Esophagus mucosa (tissue), 1 donor: ENCODE measurements at places on chromosomes 4 and X. TPM values are rescaled to one million over a fixed set of nuclear protein-coding genes. Genes with fewer than 3 reads are reported as not detected.

- no peak for ATAC-seq
These were observed 116.0 kb upstream of the LRPAP1 start for GRCh38 chr4:3648195-3648594.

Gene SMPX
- total RNA-seq, result not detected

Gene CT47B1
- total RNA-seq, result not detected

Gene IBSP
- total RNA-seq, result not detected

Gene ADH1C
- total RNA-seq, result 0.64 TPM

DNA sequence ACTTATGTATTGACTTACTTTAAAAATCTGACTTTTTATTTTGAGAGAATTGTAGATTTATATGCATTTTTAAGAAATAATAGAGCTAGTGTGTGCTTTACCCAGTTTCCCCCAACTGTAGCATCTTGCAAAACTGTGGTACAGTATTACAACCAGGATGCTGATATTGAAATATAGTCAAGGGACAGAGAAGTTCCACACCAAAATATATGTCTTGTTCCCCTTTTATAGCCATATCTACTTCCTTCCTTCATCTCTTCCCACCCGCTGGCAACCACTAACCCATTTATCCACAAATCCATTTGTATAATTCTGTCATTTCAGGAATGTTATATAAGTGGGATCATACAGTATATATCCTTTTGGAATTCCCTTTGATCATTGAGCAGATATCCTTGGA, 16.8 kb downstream of the KDM6A start:
- no peak for ATAC-seq

Gene TAF7L
- total RNA-seq, result 0.12 TPM

Gene ALAS2
- total RNA-seq, result not detected

Gene NPY2R
- not detected for total RNA-seq

DNA sequence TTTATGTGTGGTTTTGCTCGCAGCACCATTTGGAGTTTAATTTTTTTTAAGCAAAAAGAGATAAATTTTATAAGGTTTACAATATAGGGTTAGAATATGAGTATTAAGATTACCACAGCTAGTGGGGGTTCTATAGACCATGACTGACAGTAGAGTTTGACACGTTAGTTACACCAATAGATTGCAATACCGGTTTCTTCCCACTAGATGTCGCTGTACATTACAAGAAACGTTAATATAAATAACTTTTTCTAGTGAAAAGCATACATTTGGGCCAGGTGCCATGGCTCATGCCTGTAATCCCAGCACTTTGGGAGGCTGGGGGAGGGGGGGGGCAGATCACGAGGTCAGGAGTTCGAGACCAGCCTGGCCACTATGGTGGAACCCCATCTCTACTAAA, 433.6 kb downstream of the MAGEB5 start:
- no peak for ATAC-seq

- ATAC-seq, result peak; percentile 60
These were observed 219.8 kb downstream of the ZNF674 start for GRCh38 chrX:46325312-46325877.

DNA sequence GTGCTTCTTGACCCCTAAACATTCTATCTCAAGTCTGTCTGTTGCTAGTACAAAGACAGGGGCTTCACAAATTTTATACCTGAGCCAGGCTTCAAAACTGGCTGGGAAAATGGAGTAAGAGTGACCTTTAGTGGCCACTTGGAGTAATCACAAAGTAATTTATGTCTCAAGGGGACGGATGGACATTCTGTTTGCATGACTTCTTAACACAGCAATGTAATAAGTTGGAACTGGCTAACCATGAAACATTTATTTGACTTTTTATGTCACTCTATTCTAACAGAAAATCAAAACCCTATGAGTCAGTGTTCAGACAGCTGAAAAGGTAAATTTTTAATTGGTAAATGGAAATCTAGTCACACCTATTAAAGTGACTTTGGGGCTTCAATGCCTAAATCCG, 600.6 kb downstream of the ANKRD50 start:
- ATAC-seq, result peak; percentile 46

- ATAC-seq, result peak; percentile 88
These were observed 440.7 kb downstream of the IL15 start for GRCh38 chr4:142077048-142077447.

- no peak for ATAC-seq
These were observed 15.3 kb downstream of the CCNG2 start for GRCh38 chr4:77172336-77172735.

GRCh38 chr4:105061136-105061696, 85.5 kb upstream of the TET2 start:
- peak; percentile 75 for ATAC-seq

Gene DMP1
- total RNA-seq, result not detected

DNA sequence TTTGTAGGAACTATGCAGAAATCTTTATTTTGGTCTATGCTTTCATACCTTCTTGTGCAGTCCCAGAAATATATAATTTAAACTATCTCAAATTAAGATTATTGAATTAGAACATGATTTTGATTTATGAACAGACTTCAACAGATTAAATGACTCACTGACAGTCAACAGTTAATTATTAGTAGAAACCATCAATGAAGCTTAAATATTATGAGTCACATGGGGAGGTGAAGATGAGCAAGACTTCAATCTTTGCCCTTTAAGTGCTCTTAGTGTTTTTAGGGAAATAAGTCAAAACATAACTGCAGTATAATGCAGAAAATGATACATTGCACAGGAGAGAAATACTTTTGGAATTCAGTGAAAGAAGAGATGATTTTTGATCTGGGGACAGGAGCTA, 81.5 kb upstream of the BMP3 start:
- no peak for ATAC-seq

GRCh38 chr4:130172156-130172555, 1076.2 kb downstream of the C4orf33 start:
- ATAC-seq, result no peak

Gene PAK3
- total RNA-seq, result 0.28 TPM

GRCh38 chr4:54391104-54391503, 162.0 kb downstream of the PDGFRA start:
- no peak for ATAC-seq

DNA sequence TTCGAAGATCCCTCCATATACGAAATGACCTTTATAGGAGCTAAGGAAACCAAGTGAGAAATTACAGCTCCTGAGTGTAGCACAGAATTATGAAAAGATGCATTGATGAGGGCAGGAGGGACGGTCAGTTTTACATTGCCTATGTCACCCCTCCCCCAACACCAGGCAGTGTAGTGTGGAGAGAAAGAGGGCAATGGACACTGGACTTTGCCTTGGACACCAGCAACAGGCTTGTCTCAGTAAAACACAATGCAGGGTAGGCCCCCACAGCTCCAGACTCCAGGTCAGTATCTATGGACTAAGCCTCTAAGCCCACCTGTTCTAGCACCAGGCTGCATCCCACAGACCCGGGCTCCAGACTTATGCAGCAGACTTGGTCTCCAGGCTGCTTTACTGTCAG, 16.5 kb downstream of the APOOL start:
- no peak for ATAC-seq

DNA sequence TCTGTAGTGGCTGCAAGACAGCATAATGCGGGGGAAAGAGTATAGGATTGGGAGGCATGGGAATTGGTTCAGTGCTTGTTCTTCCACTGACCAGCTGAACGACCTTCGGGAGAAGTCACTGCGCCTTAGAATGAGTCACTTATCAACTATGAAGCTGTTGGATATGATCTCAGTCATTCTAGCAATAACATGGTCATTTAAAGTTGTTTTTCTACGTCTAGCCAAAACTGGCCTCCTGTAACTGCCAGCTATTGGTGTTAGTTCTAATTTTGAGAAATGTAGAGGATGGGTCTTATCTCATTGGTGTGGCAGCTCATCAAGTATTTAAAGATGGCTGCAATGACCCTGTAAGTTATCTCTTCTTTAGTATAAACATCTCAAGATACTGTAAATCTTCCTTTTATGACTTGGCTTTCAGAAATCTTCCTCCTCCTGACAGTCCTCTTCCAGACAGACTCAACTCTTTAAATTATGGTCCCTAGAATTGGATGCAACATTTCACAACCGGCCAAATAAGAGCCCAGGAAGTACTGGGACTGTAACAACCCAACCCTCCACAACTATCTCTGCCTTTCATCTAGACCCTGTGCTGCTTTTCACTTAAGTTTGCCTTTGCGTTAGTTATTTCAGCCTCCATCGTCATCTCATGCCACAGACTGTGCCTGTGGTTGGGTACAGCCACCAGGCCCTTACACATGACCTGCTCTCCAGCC, 243.3 kb downstream of the CBR4 start:
- no peak for ATAC-seq

Gene TCP11X2
- total RNA-seq, result not detected

GRCh38 chrX:1242891-1243402, 25.7 kb upstream of the CSF2RA start:
- peak; percentile 76 for ATAC-seq

Gene LONRF3
- total RNA-seq, result 0.16 TPM

GRCh38 chrX:45668686-45669443, 468.2 kb upstream of the DIPK2B start:
- ATAC-seq, result no peak

Gene AKAP4
- not detected for total RNA-seq

GRCh38 chr4:3869174-3869572, 103.0 kb downstream of the ADRA2C start:
- no peak for ATAC-seq

Gene ZNF732
- 0.88 TPM for total RNA-seq

GRCh38 chrX:24662352-24662751, 15.2 kb upstream of the PCYT1B start:
- no peak for ATAC-seq

Gene PCYT1B
- total RNA-seq, result 0.64 TPM

- no peak for ATAC-seq
These were observed 603.6 kb downstream of the SPRY1 start for GRCh38 chr4:124000233-124000632.

DNA sequence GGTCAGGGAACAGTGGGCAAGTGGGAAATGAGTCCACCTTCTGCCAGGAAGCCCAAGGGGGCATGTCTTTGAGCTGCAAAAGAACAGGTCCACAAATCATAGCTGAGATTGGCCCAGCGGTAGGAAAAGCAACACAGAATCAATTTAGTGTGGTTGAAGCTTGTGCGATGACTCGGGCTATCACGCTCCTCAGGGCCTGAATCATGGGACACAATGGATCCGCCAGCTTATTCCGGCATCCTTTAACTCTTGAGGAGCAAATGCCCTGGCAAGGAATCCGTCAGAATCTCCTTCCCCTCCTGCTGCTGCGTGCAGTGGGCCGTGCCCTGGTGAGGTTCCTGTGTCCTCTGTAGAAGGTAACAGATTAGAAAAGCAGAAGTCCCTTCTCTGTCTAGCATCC, 98.0 kb downstream of the RELL1 start:
- no peak for ATAC-seq

GRCh38 chrX:38293741-38294140, 33.6 kb downstream of the RPGR start:
- ATAC-seq, result no peak

GRCh38 chr4:40587826-40588225, 41.8 kb downstream of the RBM47 start:
- no peak for ATAC-seq

Gene GLUD2
- 0.52 TPM for total RNA-seq

DNA sequence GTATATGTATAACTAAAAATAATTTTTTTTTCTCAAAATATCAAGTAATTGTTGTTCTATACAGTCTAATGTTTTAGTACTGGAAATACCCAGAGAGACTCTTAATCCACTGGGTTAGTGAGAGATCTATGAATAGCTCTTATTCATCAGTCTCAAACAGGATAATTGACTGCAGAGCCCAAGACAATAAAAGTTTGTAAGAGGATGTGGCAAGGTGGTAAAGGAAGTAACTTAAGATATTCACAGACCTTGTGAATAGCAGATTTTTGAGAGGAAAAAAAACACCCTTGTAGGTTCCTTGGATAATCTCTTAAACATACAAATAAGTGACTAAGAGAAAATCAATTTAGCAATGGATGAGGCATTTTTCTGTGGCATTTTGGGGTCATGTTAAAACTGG, 210.9 kb upstream of the FAM241A start:
- ATAC-seq, result peak; percentile 84

DNA sequence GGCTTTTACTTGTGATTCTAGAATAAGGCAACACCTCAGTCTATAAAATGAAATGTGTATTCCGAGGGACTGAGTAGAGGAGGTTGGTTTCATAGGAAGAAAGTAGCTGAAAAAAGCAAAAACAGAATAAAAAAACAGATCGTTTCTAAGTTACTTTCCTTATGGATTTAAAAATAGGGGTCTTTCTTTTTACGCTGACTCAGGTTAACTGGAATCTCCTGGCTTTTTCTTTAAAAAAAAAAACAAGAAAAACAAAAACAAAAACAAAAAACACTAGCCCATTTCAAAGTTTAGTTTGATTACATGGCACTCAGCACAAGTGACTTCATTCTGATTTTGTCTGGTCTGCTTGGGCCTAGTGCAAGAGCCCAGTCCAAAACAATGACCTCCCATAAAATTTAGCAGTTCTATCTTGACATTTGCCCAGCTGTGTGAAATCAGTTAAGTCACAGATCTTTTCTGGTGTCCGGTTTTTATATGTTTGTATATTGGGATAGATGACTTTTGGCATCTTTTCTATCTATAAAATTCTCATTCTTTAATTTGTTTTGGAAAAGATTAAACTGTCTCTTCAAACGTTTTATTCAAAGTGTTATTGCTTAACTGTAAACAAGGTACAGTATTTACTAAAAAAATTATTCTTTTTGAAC, 222.7 kb upstream of the HTR2C start:
- ATAC-seq, result no peak

DNA sequence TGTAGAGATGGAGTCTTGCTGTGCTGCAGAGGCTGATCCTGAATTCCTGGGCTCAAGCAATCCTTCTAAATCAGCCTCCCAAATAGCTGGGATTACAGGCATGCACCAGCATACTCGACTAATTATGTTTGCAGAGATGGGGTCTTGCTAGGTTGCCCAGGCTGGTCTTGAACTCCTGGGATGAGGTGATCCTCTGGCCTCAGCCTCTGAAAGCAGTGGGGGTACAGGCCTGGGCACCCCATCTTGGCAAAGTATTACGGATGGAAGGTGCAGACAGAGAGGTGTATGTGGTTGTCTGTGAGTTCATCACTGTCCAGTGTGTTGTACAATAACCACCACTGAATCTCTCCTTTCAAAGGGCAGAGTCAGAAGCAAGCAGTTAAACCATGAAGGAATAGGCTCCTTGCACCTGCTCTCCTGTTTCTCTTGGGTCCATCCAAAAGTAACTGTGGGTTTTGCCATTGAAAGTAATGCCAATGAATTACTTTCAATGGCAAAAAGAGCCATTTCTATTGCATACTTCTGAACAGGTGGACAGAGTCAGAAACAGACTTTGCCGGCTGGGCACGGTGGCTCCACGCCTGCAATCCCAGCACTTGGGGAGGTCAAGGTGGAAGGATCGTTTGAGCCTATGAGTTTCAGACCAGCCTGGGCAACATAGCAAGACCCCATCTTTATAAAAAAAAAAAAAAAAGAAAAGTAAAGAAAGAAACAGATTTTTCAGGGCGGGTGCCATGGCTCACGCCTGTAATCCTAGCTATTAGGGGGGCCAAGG, 7.0 kb upstream of the AKAP17A start:
- ATAC-seq, result no peak

- no peak for ATAC-seq
These were observed 178.4 kb downstream of the ARHGAP10 start for GRCh38 chr4:147910315-147910714.

GRCh38 chr4:17328141-17328815, 183.6 kb downstream of the QDPR start:
- no peak for ATAC-seq

Gene CNOT6L
- total RNA-seq, result 30.9 TPM

Gene PABPC1L2A
- total RNA-seq, result not detected

GRCh38 chr4:86050496-86050895, 309.4 kb downstream of the MAPK10 start:
- no peak for ATAC-seq

Gene AMOT
- 3.3 TPM for total RNA-seq

- ATAC-seq, result no peak
These were observed 45.0 kb downstream of the ETDC start for GRCh38 chrX:135354288-135354687.

- ATAC-seq, result no peak
These were observed 169.7 kb downstream of the FRMPD4 start for GRCh38 chrX:12307961-12308360.
